NCI-H2171 (cell line): ENCODE measurements at places on chromosomes 16 and 17.

GRCh38 chr17:11304568-11304967 lies 63.6 kb downstream of the SHISA6 start:
- DNase-seq, result no peak

GRCh38 chr17:82154881-82155331 lies 56.9 kb upstream of the FASN start:
- DNase-seq, result no peak

DNA sequence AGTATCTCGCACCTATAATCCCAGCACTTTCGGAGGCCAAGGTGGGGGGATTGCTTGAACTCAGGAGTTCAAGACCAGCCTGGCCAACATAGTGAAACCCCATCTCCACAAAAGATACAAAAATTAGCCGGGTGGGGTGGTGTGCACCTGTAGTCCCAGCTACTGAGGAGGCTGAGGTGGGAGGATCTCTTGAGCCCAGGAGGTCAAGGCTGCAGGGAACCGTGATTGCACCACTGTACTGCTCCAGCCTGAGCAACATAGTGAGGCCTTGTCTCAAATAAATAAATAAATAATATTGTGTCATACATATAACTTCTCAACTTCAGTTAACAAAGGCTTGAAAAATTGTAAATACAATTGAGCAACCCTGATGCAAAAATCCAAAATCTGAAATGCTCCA lies 8.2 kb downstream of the AMFR start:
- DNase-seq, result no peak

GRCh38 chr17:50501054-50501453 lies 7.2 kb upstream of the MYCBPAP start:
- no peak for DNase-seq

DNA sequence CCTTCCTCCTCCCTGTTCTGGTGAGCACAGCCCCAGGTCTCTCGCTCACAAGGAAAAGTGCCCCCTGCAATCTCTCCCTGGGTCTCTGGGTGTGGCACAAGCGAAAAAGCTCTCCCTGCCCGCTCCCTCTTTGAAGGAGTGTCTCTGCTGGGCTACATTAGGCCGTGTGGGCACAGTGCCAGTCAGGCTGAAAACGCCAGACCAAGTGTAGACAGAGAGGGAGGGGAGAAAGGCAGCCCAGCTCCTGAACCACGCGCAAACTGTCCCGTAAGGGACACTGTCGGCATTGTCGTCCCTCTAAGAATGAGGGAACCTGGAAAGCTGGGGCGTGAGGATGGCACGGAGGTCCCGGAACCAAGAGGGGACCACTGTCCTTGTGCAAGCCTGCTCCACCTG lies 3.9 kb downstream of the SMIM5 start:
- DNase-seq, result no peak

DNA sequence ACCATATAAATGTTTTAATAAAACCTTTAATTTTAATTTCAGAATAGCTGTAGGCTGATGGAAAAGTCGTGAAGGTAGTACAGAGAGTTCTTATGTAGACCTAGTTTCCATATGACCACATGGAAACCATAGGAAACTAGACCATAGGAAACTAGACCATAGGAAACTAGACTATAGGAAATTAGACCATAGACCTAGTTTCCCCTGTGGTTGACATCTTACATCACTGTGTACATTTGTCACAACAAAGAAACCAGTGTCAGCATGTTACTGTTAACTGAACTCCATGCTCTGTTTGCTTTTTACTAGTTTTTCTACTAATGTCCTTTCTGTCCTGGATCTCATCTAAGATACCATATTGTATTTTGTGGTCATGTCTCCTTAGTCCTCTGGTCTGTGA lies 14.6 kb downstream of the NUDT7 start:
- DNase-seq, result no peak

DNA sequence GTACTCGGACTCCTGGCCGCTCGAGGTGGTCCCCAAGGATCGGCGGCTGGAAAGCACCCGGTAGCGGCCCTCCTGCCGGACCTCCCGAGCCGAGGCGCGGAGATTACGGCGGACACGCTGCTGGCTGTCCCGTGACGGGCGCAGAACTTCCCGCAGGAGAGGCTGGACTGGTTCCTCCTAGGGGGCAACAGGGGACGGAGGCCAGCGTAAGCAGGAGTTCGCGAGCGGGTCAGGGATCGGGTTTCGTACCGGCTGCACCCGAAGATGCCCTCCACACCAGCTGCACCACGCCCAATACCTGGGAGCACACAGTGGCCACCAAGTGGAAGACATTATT lies 341 bp downstream of the SLC7A6OS start:
- DNase-seq, result no peak

DNA sequence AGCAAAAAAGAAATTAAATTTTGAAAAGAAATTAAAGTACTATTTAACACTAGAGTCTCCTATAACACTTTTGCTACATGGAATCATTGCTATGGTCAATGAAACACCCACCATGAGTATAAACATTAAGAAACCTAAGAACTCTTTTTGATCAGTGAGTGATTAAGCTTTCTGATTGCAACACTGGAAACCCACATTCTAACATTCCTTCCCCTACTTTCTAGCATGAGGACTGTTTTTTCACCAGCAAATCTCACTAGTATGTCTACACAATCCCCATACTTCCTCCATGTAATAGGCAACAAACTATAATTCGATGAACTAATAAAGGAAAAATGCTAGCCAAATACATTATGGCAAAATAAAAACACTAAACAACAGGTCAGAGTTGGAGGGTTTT lies 54.7 kb downstream of the SKAP1 start:
- DNase-seq, result no peak

DNA sequence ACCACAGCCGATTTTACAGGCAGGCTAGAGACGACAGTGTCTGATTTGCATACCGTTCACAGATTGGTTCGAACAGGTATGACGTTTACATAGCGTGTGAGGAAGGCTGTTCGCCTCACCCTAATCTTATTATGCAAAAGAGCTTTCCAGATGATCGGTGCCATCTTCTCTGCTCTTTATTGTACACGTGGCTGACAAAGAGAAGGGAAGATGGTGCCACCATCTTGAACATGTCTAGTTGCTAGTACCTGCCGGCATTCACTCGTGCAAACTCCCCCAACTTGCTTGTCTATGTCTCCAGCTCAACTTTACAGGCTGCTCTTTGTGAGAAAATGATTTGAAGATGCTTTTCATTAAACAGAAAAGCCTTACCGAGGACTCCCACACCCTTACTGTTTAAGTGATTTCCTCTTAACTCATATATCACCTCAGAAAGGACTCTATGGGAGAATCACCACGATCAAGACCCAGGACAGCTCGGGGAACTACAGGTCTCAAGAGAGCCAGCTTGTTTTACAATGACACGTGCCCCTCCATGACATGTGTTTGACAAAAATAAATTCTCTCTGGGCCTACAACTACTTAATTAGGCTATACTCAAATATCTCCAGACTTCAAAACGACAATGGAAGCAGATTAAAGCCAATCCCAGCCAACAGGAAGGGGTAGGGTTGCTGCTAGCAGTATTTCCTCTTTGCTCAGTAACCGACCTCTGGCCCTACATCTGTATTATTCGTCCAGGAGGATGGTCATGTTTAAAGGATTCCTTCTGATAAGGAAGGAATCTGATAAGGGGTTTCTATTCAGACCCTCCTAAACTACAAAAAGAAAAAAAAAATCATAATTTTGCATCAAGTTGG lies 480.6 kb downstream of the TMEM114 start:
- DNase-seq, result no peak

- no peak for DNase-seq
These were observed 33.8 kb downstream of the GTF3C1 start for GRCh38 chr16:27515874-27516353.

DNA sequence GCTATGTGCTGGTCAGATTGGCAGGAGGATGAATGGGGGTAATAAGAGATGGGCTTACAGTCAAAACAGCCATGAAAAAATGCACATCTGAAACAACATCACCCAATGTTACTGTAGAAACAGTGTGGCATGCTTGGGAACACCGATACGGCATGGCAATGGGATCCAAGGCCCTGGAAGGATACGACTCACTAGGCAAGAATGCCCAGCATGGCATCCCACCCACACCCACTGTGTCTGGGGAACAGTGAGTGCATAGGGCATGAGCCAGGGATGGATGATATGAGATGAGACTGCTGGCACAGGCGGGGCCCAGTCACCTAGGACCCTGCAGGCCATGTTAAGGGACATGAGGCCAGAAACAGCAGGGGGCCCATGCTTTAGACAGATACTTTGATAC lies 11.5 kb downstream of the TRIM25 start:
- DNase-seq, result no peak

GRCh38 chr17:78430892-78431691 lies 52.6 kb downstream of the PGS1 start:
- no peak for DNase-seq

DNA sequence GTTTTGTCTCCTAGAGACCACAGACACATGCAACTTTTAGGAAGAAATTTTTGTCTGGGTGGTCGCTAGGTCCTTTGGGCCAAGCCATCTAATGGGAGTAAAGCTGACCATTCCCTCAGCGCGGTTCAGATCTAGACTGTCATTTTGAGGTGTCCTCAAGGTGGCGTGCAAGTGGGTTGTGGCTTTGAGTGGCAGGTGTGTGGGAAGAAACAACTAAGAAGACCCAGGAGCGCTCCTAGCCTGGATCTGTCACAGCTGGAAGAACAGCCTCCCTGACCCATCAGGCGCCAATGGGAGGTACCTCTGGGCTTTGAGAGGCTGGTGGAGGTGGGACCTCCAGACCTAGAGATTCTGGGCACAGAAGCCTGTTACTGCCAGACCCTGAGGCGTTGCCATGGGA lies 645.1 kb downstream of the KCNJ18 start:
- DNase-seq, result no peak

DNA sequence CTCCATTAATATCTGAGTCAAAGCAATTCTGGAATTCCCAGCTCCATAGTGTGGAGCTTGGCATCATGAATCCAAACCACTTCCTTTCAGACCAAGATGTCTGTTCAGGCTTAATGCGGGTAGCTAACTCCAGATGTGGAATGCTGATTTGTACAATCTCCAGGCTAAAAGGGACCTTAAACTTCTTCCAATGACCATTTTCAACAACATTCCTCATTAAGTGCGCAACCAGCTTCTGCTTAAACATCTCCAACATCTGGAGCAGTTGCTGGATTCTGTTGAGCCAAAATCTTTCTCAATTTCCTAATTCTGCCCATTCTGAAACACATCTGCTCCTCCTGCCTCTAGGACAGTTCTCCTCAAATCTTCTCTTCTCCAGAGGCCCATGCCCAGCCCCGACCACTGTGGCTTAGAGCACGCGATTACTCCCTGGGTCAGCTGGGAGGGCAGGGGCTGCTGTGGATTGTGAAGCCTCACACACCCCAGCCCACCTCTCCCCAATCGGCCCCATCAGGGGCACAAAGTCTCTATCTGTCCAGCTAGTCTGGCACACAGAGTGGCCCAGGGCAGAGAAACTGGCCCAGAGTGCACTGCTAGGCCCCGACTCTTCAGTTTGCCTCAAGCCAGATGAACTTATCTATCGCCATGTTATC lies 36.2 kb downstream of the ASPA start:
- DNase-seq, result no peak

GRCh38 chr17:71600137-71600789 lies 520.6 kb upstream of the SOX9 start:
- DNase-seq, result no peak

DNA sequence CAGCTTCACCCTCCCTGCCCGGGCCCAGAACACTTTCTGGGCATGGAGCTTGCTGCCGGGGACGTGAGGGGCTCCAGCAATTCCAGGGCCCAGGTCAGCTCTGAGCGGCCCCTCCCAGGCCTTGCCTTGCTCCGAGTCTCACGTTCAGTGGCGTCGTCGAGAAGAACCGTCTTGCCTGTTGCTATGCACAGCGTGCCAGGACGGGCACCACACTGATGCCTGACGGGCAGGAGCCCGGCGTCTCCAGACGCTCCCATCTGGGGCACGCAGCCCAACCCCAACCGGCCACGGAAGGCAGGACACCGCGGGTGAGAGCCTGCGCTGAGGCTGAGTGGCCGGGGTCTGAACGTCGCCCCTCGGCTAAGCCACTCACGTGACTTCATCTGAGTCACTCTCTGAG lies 27.1 kb downstream of the TIMM22 start:
- DNase-seq, result no peak

- no peak for DNase-seq
These were observed 34.3 kb downstream of the HEATR3 start for GRCh38 chr16:50099957-50100648.

GRCh38 chr17:53724726-53725125 lies 98.0 kb upstream of the KIF2B start:
- no peak for DNase-seq

GRCh38 chr17:59764292-59764741 lies 56.9 kb downstream of the VMP1 start:
- no peak for DNase-seq

- DNase-seq, result no peak
These were observed 2.9 kb downstream of the ABCC1 start for GRCh38 chr16:15952265-15952711.

DNA sequence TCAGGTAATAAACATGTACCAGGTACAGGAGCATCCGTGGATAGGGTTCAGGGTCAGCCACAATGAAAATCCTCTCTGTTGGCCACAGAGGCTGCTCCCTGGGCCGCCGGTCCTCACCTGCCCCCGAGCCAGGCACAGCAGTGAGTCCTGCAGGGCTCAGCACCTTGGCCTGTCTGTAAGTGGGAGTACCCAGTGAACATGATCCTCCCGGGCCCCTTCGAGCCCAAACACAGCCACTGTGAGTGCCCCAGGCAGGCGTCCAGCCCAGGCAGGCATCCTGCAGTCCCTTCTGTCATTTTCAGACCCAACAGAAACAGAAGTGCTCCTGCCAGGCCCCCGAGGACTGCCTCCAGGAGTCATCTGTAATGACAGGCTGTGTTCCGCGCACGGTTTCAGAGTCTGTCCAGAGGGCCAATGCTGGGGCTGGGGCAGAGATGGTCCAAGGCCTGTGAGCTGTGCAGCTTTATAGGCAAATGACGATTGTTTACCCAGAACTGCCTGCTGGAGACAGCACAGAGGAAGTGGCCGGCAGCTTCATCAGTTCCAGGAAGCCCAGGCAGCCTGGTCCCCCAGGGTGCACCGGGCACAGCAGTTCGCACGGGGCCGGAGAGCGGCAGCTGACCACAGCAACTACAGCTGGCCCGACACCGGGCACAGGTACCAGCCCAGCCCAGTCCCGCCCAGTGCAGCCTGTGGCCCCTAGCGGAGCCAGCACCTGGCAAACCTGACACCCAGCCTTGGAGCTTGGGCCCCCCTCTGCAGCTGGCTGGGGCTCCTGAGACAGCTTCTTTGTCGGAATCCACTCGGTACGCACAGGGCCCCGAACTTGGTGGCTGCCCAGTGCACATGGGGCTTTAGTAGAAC lies 13.2 kb downstream of the SLC7A5 start:
- no peak for DNase-seq

GRCh38 chr17:55238931-55239297 lies 25.8 kb upstream of the HLF start:
- DNase-seq, result peak; percentile 60

- no peak for DNase-seq
These were observed 26.5 kb upstream of the SPNS3 start for GRCh38 chr17:4407216-4407615.
